ENCODE measurements at places on chromosomes 5 and 9.

- no peak overlapping the region for H3K4me3 ChIP-seq
- DNase-seq: no peak
- peaks cover 18% of the 10 kb centered on the region for H3K27me3 ChIP-seq
- H3K36me3 ChIP-seq: no peaks in the 10 kb centered on the region
- H3K27ac ChIP-seq: no peak overlapping the region
- H3K4me1 ChIP-seq: no peaks in the 10 kb centered on the region
These were observed 23.9 kb downstream of the RORB start for GRCh38 chr9:74521009-74521408.

DNA sequence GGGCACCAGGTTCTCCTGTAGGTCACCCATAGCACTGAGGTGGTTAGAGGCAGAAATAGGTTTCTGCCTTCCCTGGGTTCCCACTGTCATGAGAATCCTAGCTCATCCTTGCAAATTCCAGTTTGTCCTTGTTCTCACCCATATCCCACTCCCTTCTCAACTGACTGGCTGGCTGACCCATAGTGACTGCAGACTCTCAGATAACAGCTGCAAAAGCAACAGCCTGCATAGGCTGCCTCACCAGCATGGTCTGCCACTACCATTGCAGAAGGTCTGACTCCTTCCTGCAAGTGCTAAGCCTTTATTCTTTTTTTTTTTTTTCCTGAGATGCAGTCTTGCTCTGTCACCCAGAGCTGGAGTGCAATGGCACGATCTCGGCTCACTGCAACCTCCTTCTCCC, 194.0 kb downstream of the SEMA6A start:
- no peak overlapping the region for H3K4me3 ChIP-seq
- no peak for DNase-seq
- no peaks in the 10 kb centered on the region for H3K36me3 ChIP-seq
- H3K27ac ChIP-seq: no peak overlapping the region

GRCh38 chr9:124239249-124240073, 18.3 kb upstream of the NEK6 start:
- no peaks in the 10 kb centered on the region for H3K36me3 ChIP-seq
- peak; percentile 11 for DNase-seq
- peaks cover 6% of the 10 kb centered on the region for H3K27me3 ChIP-seq
- H3K27ac ChIP-seq: no peak overlapping the region
- H3K4me1 ChIP-seq: peaks cover 13% of the 10 kb centered on the region

GRCh38 chr5:173974688-173975239, 14.2 kb upstream of the C5orf47 start:
- peaks cover 22% of the 10 kb centered on the region for H3K27me3 ChIP-seq
- peaks cover 1% of the 10 kb centered on the region for H3K36me3 ChIP-seq

DNA sequence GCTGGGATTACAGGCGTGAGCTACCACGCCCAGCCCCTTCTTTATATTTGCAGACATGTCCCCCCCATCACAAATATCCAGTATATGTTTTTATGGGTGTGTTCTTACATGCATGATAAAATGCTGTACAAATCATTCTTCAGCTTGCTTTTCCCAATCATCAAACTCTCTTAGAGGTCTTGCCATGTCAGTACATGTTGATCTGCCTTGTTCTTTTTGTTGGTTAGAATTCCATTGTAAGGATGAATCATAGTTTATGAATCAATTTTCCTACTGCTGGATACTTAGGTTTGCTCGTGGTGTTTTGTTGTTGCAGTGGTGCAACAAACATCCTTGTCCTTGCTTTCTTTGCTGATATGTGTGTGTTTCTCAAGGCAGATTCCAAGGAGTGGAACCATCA, 79.9 kb upstream of the NEURL1B start:
- H3K36me3 ChIP-seq: no peaks in the 10 kb centered on the region
- no peak overlapping the region for H3K4me3 ChIP-seq
- DNase-seq: no peak
- peaks cover 29% of the 10 kb centered on the region for H3K27me3 ChIP-seq
- H3K27ac ChIP-seq: no peak overlapping the region
- peaks cover 26% of the 10 kb centered on the region for H3K4me1 ChIP-seq

DNA sequence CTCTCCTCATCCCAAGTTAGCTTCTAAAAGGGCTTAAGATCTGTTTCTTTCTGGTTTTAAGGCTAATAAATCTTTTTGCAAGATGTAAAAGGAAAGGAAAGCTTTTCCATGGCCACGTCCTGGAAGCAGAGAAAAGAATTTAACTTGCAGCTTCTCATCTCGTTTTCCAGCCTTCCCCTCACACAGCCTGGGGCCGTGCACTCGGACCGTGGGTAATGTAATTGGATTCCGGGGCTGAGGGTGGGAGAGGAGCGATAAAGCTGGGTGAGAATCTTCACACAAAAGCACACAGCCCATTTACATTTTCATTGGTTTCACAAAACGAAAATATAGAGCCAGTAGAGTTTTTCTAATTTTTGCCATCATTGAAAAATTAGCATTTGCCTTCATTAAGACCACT, 91.2 kb downstream of the IRX2 start:
- no peaks in the 10 kb centered on the region for H3K36me3 ChIP-seq
- H3K4me3 ChIP-seq: no peak overlapping the region
- no peaks in the 10 kb centered on the region for H3K27me3 ChIP-seq
- DNase-seq: no peak

GRCh38 chr5:163947848-163948666, 442.6 kb downstream of the MAT2B start:
- H3K36me3 ChIP-seq: no peaks in the 10 kb centered on the region
- H3K27ac ChIP-seq: no peak overlapping the region
- no peak overlapping the region for H3K4me3 ChIP-seq
- H3K27me3 ChIP-seq: no peaks in the 10 kb centered on the region

DNA sequence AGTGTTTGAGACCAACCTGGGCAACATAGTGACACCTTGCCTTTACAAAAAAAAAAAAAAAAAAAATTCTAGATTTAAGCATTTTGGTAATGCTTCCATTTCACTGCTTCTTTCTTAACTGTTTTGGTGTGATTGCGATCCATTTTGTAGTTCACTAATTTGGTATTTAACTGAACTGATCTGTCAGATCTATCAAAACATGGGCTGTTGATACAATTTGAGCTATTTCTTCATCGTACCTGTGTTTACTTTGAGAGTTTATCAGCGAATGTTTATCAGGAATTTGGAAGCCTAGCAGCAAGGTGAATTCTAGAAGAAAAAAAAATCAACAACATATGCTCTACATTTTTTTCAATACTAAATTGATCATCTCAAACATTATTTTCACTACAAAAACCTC, 864.9 kb upstream of the WWC1 start:
- no peak overlapping the region for H3K4me3 ChIP-seq
- H3K36me3 ChIP-seq: no peaks in the 10 kb centered on the region
- H3K4me1 ChIP-seq: no peaks in the 10 kb centered on the region
- no peak overlapping the region for H3K27ac ChIP-seq
- H3K27me3 ChIP-seq: peaks cover 22% of the 10 kb centered on the region

- H3K4me3 ChIP-seq: no peak overlapping the region
- no peak for DNase-seq
- no peaks in the 10 kb centered on the region for H3K27me3 ChIP-seq
These were observed 340.4 kb downstream of the SLIT3 start for GRCh38 chr5:168960497-168960896.

GRCh38 chr9:82356871-82357270, 368.3 kb downstream of the SPATA31D1 start:
- H3K4me3 ChIP-seq: no peak overlapping the region
- H3K4me1 ChIP-seq: peaks cover 15% of the 10 kb centered on the region
- DNase-seq: no peak
- H3K36me3 ChIP-seq: no peaks in the 10 kb centered on the region
- H3K27me3 ChIP-seq: no peaks in the 10 kb centered on the region

DNA sequence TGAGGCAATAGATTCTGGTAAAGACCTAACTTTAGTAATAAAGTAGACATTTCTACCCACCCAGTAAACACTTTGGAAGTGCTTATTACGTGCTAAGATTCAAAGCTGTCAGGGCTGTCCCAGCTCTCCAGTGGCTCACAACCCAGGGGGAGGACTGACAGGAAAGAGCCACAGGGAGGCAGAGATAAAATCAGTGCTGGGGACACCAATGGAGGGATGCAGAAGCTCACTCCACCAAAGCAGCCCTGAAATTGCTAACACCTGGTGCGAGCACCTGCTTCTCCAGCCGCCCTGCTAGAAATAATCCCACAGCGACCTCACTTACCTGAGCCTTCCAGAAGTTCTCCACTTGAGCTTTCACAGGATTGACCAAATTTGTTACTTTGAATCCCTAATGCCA, 501.0 kb downstream of the BNC2 start:
- H3K4me3 ChIP-seq: no peak overlapping the region
- H3K36me3 ChIP-seq: peaks cover 1% of the 10 kb centered on the region
- DNase-seq: no peak
- H3K4me1 ChIP-seq: peaks cover 2% of the 10 kb centered on the region
- H3K27me3 ChIP-seq: peaks cover 2% of the 10 kb centered on the region
- no peak overlapping the region for H3K27ac ChIP-seq

DNA sequence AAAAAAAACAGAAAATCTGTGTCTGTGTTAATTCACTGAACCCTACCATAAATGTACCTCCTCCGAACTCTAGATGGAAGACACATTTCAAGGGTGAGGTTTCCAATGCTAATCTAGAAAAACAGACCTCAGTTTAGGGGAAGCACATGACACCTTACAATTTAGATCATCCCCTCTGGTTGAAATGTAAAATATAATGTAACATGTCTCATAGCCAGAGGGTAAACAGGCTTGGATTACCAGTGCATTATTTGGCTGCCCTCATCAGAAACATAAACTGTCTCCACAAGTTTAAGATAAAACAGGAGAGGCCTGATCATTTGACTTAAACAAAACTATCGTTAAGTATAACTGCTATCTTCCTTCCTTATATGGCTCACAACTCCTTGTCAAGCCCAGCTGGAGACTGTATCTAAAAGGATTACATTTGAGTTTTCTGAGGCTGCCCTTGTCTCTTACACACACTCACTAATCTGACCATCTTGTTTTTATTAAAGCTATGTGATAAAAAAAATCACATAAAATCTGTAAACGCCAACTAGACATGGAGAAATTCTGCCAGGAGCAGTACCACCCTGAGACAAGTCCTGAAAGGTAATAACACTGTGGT, 105.7 kb downstream of the LURAP1L start:
- no peaks in the 10 kb centered on the region for H3K36me3 ChIP-seq
- DNase-seq: no peak
- no peaks in the 10 kb centered on the region for H3K27me3 ChIP-seq
- no peak overlapping the region for H3K4me3 ChIP-seq

- DNase-seq: no peak
- H3K4me3 ChIP-seq: no peak overlapping the region
- no peaks in the 10 kb centered on the region for H3K4me1 ChIP-seq
- no peak overlapping the region for H3K27ac ChIP-seq
- H3K27me3 ChIP-seq: peaks cover 2% of the 10 kb centered on the region
- H3K36me3 ChIP-seq: no peaks in the 10 kb centered on the region
These were observed 675.6 kb downstream of the IRX1 start for GRCh38 chr5:4271193-4271592.

DNA sequence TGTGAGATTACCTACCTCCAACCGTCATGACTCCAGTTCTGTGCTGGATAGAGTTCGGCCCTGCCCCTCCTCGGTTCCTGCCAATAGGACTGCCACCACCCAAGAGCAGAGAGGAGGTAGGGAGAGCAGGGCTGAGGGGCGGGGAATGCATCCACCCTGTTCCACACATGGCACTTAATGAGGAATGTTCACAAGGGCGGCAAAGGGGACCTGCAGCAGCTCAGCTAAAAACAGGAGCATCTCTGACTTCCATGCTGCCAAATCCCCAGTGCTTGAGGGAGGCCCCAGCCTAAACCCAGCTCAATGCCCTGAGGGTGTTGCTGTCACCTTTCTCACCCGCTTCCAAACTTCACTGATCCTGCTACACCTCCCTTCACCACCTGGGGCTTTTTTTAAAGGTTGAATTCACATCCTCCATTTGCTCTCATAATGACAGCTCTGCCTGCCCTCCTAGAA, 7.8 kb upstream of the DELE1 start:
- DNase-seq: no peak
- no peak overlapping the region for H3K27ac ChIP-seq
- H3K4me1 ChIP-seq: peaks cover 9% of the 10 kb centered on the region

DNA sequence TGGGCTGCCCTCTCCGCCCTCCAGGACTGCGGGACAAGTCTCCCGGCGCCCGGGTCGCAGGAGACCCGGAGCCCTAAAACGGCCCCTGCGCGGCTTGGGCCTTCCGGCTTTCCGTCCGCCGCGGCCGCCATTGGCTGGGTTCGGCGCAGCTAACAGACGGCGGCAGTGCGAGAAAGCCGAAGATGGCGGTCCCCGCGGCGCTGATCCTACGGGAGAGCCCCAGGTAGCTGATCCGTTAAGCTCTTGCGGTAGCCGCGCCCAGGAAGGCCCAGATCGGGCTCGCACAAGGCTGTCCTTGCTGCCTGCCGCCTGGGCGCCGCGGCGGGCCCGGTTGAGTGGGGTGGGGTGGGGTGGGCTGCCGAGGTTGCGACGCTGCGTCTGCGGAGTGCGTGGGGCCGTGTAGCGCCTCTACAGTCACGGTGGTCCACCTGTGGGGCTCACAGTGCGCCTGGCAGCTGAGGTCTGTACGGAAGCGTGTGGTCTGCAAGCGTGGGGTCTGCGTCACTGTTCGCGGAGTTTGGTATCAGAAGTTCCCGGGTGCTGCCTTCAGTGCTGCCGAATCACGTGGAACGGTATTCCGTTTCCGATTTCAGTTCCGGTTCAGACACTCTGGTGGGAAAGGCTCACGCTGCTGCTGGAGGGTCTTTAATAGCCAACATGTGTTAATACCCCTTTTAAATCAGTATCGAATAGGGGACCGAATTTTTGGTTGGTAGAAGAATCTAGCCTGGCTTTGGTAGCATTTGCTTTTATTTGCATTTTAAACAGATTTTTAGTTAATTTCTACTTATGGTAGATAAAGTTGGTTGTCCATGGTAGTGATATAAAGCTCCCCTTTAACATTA, at the start of gene COMMD10:
COMMD10 (plus strand) TSS at position 155 of the 845 bp plus-strand sequence.
- DNase-seq: no peak
- H3K27me3 ChIP-seq: no peaks in the 10 kb centered on the region
- peak within 1 kb of the TSS; percentile 94 for H3K27ac ChIP-seq
- peak within 1 kb of the TSS; percentile 82 for H3K4me3 ChIP-seq
- H3K4me1 ChIP-seq: peaks cover 25% of the 10 kb centered on the region

DNA sequence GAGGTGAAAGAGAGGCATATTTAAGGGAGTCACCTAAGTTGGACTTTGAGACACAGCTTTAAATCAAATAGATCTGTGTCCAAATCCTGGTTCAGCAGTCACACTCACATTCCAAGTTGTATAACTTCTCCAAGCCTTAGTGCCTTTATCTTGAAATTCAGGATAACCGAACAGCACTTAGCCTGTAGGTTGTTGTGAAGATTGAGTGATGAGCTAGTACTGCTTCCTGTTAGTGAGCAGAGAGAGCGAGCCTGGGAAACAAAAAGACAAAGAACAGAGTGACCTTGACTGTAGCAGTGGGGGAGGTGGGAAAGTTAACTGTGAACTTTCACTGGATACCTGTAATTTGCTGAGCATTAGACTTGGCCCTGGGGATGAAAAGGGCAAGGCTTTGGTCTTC, 22.4 kb downstream of the MAML1 start:
- H3K4me3 ChIP-seq: no peak overlapping the region
- DNase-seq: no peak
- H3K27me3 ChIP-seq: no peaks in the 10 kb centered on the region
- peaks cover 3% of the 10 kb centered on the region for H3K36me3 ChIP-seq
- H3K27ac ChIP-seq: no peak overlapping the region
- peaks cover 33% of the 10 kb centered on the region for H3K4me1 ChIP-seq

GRCh38 chr9:93586290-93587057, 10.1 kb downstream of the PHF2 start:
- peaks cover 33% of the 10 kb centered on the region for H3K4me1 ChIP-seq
- H3K36me3 ChIP-seq: no peaks in the 10 kb centered on the region
- H3K27ac ChIP-seq: no peak overlapping the region
- H3K4me3 ChIP-seq: no peak overlapping the region
- no peak for DNase-seq
- no peaks in the 10 kb centered on the region for H3K27me3 ChIP-seq
